ENCODE measurements at places on chromosomes 1 and 21. TPM values are rescaled to one million over a fixed set of nuclear protein-coding genes. Genes with fewer than 3 reads are reported as not detected.

The TACSTD2 gene
- polyA plus RNA-seq: not detected

The HIVEP3 gene
- polyA plus RNA-seq: 2.1 TPM

The SPATA21 gene
- not detected for polyA plus RNA-seq

The RPE65 gene
- not detected for polyA plus RNA-seq

The BSND gene
- polyA plus RNA-seq: not detected

The IARS2 gene
- 37.8 TPM for polyA plus RNA-seq

The HTR6 gene
- polyA plus RNA-seq: not detected

The CRYAA gene
- polyA plus RNA-seq: not detected

The OLIG2 gene
- polyA plus RNA-seq: not detected

The IL20 gene
- polyA plus RNA-seq: not detected

The TMPRSS3 gene
- not detected for polyA plus RNA-seq

The RGSL1 gene
- not detected for polyA plus RNA-seq

The BTF3L4 gene
- 73.3 TPM for polyA plus RNA-seq

The CD1B gene
- not detected for polyA plus RNA-seq

The FYB2 gene
- not detected for polyA plus RNA-seq

The CRP gene
- polyA plus RNA-seq: not detected

The F3 gene
- 269 TPM for polyA plus RNA-seq

The LINGO4 gene
- polyA plus RNA-seq: not detected

The CCDC27 gene
- not detected for polyA plus RNA-seq

The BCAN gene
- 0.03 TPM for polyA plus RNA-seq
